BJ (cell line): ENCODE measurements at places on chromosomes 13 and 19. TPM values are rescaled to one million over a fixed set of nuclear protein-coding genes. Genes with fewer than 3 reads are reported as not detected.
A peak's percentile ranks its signal among the peaks of the same experiment; 100 is the strongest.

The SHISA2 gene
- polyA plus RNA-seq: 0.04 TPM in 1 of 2 replicates, not detected in the other

The CEACAM3 gene
- polyA plus RNA-seq: not detected in 2 replicates

The DOHH gene
- 3.9 and 8.3 TPM in 2 replicates for polyA plus RNA-seq

The KLK4 gene
- not detected in 2 replicates for polyA plus RNA-seq

The GAPDHS gene
- polyA plus RNA-seq: not detected in 2 replicates

The ANKRD10 gene
- polyA plus RNA-seq: 43.5 and 54.4 TPM in 2 replicates

The TICAM1 gene
- 1.7 and 1.9 TPM in 2 replicates for polyA plus RNA-seq

The GSK3A gene
- polyA plus RNA-seq: 27.7 and 36.1 TPM in 2 replicates

The CEACAM7 gene
- not detected in 2 replicates for polyA plus RNA-seq

The MUC16 gene
- polyA plus RNA-seq: not detected in 2 replicates

The ZNF382 gene
- polyA plus RNA-seq: 0.60 and 1.1 TPM in 2 replicates

The CNN1 gene
- polyA plus RNA-seq: 227 and 267 TPM in 2 replicates

GRCh38 chr19:55116232-55116858, 1.1 kb downstream of the PPP1R12C start:
- DNase-seq: no peak

DNA sequence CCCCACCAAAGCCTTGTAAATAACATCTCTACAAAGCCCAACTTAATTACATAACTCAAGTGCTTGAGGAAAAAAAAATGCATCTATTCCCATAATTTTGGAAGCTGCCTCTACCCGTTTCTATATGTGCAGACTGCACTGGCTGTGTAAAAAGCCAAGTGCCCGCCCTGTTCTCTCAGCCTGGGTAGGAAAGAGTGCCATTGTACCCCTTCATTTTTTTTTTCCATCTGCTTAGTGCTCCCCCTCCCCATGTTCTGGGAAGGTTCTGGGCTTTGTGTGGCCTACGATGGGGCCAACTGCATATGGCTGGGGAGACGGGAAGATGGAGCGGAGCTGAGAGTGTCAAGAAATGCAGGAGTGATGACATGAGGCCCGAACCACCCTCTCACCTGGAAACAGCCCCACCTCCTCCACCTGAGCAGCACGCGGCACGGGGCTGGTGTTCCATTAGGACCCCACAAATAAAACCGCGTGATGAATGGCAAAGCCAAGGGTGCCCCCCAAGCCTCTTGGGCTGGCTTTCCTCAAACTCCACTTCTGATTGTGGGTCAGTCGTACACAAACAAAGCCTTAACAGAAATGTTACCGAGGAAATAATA, 42.1 kb downstream of the TSHZ3 start:
- no peak for DNase-seq

- DNase-seq: no peak
Measured at GRCh38 chr13:51003642-51004041, 94.1 kb downstream of the RNASEH2B start.

DNA sequence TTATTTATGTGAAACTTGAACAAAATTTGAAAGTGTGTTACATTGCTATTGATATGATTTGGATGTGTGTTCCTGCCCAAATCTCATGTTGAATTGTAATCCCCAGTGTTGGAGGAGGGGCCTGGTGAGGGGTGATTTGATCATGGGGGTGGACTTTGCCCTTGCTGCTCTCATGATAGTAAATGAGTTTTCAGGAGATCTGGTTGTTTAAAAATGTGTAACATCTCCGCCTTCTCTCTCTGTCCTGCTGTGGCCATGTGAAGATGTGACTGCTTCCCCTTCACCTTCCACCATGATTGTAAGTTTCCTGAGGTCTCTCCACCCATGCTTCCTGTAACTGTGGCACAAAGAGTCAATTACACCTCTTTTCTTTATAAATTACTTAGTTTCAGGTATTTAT, 1731.0 kb downstream of the SLITRK5 start:
- DNase-seq: no peak

GRCh38 chr13:51603716-51604115, 19.5 kb downstream of the WDFY2 start:
- no peak for DNase-seq

DNA sequence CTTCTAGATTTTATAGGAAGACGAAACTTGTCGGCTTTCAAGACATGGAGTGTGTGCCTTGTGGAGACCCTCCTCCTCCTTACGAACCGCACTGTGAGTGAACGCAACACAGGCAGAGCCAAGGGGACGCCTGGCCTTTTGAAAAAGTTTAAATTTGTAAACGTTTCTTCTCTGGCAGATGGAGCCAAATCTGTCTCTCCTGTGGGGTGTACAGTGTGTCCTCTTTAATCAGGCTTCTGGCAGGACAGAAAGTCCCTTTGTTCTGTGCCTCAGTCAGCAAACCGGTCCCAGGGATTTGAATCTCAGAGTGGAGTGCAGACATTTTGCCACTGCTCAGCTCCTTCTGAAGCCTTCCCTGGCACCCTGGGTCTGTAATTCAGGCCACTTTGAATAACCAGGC, 56.5 kb downstream of the TNFRSF19 start:
- DNase-seq: no peak

- DNase-seq: no peak
Measured at GRCh38 chr19:45591004-45591637, 6.5 kb upstream of the OPA3 start.

- no peak for DNase-seq
Measured at GRCh38 chr13:43088093-43088511, 64.7 kb downstream of the DNAJC15 start.

DNA sequence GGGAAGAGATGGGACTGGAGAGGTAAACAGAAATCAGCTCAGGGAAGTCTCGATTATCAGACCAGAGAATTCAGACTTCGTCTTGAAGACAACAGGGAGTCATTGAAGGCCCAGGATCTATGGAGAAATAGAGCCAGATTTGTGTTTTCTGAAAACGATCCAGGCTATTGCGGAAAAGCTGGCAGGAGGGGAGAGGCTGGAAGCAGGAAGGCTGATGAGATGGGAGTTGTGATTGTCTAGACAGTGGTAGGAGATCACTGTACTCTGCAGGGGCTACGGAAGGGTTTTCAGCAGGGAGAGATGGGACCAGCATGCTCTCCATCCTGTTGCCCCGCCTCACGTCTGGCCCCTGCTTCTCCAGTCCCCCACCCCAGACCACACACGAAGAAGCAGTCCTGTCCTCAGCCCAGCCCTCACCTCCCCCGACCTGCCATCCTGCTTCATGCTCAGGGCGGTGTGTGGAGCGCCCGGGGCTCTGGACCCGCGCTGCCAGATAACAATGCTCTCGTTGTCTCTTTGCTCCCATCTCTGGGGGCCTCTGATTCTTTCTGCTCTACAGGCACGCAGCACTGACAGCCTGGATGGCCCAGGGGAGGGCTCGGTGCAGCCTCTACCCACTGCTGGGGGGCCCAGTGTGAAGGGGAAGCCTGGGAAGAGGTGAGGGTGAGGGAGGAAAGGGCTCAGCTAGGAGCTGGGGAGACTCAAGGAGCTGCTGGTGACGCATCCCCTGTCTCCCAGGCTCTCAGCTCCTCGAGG, 1.9 kb downstream of the ARHGAP33 start:
- DNase-seq: no peak

DNA sequence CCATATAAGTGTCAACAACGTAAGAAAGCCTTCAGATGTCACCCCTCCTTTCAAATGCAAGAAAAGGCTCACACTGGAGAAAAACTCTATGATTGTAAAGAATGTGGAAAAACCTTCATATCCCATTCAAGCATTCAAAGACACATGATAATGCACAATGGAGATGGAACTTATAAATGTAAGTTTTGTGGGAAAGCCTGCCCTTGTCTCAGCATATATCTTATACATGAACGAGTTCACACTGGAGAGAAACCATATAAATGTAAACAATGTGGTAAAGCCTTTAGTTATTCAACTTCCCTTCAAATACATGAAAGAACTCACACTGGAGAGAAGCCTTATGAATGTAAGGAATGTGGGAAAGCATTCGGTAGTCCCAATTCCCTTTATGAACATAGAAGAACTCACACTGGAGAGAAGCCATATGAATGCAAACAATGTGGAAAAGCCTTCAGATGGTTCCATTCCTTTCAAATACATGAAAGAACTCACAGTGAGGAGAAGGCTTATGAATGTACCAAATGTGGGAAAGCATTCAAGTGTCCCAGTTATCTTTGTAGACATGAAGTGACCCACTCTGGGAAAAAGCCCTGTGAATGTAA, 11.1 kb downstream of the ZNF844 start:
- DNase-seq: no peak

DNA sequence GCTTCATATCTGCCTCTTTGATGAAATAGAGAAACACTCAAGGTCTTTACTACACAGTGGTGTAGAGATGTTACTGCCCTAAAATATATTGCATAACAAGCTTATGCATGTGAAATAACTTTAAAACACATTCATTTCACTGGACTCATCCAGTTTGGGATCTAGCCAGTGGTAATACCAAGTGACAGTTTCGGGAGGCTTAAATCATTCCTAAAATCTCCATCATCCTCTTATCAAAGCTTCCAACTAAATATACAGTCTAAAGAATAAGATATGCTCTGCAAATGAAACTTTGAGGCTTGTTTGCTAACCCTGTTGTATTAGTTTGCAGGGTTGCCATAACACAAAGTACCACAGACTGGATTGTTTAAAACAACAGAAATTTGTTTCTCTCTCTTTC, 52.8 kb downstream of the THSD1 start:
- DNase-seq: peak; percentile 46

DNA sequence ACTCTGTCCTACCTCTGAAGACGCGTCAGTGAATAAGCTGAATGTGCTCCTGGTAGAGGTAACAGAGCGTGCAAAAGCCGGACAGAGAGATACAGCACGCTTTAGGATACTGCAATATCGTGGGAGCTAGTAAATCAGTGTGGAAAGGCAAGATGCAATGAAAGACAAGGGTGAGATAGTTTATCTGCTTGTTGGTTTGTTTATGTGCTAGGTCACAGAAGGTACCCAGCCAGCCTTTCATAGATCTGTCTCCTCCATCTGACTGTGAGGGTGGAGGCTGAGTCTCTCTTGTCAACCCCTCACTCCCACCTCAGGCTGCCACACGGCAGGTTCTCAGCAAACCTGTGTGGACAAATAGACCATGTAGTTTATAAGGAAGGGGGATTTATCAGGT, 904 bp upstream of the GIPC1 start:
- DNase-seq: no peak

DNA sequence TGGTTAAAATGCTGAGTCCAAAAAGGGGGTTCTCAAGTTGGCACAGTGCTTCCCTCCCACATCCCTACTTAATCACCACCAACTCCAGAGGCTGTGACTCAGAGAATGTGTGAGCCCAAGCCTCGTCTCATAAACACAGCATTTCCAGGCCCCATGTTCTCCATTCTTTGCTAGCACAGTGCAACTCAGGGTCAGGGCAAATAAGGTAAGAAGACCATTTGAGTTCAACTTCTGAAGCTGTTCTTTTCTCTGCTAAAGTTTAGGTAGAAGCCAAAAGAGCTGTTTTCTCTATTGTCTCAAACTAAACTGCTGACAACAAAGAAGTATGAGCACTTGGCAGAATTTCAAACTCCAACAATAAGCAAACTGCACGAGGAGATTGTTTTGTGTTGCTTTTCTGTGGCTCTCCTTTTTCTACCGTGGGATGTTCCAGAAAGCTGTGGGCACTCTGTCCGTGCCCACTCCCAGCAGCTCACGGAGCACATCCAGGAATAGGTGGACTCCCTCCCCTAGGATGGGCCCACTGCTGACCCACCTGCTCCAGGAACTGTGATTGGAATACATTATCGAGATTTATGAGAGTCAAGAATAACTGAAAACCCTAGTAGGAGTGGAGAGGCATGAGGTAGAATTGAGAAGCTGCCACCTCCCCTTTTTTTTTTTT, 494.3 kb downstream of the COG6 start:
- peak; percentile 55 for DNase-seq
